ENCODE measurements at places on chromosomes 16 and 17.

- DNase-seq = peak; percentile 55
Observed at GRCh38 chr16:53745086-53745485, 41.1 kb downstream of the FTO start.

- no peak for DNase-seq
Observed at GRCh38 chr16:89961920-89962319, 13.4 kb downstream of the DEF8 start.

- DNase-seq = no peak
Observed at GRCh38 chr16:74874912-74875546, 100.4 kb upstream of the FA2H start.

- no peak for DNase-seq
Observed at GRCh38 chr16:66395806-66396555, 29.5 kb downstream of the CDH5 start.

- DNase-seq = no peak
Observed at GRCh38 chr17:76213491-76213890, 26.8 kb downstream of the RNF157 start.

DNA sequence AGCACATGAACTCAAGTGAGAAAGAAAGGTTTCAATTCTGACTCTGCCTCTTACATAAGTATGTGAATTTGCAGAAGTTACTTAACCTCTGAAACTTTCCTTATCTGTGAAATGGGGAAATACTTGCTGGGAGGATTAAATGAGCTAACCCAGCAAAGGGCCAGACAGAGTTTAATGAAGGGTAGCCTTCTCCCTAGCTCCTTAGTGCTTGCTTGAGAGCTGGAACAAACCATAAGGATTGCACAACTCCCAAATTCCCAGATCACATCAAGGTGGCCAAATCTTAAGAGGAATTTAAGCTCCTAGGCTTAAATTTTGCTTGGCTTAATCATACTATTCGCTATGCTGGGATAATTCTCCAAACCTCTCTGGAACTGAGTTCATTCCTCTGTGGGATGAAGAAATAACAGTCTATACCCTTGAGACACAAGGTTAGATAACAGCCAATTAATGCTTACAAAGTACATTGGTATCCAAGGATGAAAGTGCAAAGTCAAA, 11.8 kb upstream of the WSB1 start:
- peak; percentile 99 for DNase-seq
